Stomach (tissue), 19 donors: ENCODE measurements at places on chromosomes 5 and 9. TPM values are rescaled to one million over a fixed set of nuclear protein-coding genes. Genes with fewer than 3 reads are reported as not detected.

DNA sequence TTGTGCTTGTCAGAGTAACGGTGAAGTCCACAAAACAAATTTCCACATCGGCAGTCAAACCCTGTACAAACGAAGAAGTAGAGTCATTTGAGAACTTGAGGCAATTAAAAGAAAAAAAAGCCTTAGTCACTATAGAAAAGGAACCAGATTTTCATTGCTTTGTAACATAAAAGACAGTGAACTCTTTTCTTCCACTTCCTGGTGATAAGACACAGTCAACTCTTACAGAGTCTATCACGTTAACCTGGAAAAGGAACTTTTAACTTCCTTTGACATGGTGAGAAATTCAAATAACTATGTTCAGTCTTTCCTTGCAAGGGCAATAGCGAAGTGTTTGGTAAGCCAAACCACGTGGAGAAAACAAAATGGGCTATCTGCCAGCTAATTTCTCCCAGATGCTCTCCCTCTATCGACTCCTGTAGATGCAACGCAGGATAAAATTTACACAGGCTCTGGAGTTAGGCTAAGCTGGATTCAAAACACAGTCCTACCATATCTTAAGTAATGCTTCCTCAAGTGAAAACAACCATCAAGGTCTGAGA, 8.9 kb downstream of the ZFAND5 start:
- peak; percentile 62 for DNase-seq

- no peak for DNase-seq
Observed at GRCh38 chr9:91155181-91155580, 206.5 kb downstream of the AUH start.

The SHOC1 gene
- 0.18 TPM for total RNA-seq

- DNase-seq: no peak
Observed at GRCh38 chr5:39740404-39740803, 315.6 kb upstream of the DAB2 start.

The CD180 gene
- total RNA-seq: 1.2 TPM

- no peak for DNase-seq
Observed at GRCh38 chr5:178672630-178673029, 45.8 kb upstream of the CLK4 start.

DNA sequence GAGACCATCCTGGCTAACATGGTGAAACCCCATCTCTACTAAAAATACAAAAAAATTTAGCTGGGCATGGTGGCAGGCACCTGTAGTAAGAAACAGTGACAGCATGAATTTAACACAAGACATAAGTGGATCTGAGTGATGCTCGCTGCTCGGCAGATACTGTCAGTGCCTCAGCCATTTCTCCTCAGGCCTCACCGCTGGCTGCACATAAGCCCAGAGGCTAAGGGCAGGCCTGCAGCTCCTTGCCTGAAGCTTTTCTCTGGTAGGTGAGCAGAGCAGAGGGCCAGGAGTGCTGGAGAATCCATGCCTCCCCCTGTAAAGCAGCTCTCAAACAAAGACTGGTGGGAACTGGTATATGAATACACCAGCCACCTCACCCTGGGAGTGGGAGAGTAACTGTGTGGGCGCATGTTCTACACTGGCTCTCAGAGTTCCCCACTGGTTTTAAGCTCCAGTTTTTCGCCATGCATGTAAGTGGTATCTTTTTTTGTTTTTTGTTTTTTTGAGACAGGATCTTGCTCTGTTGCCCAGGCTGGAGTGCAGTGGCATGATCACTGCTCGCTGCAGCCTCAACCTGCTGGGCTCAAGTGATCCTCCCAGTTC, 10.3 kb upstream of the CD72 start:
- DNase-seq: no peak

GRCh38 chr9:120292606-120293005, 287.4 kb downstream of the CDK5RAP2 start:
- DNase-seq: no peak

DNA sequence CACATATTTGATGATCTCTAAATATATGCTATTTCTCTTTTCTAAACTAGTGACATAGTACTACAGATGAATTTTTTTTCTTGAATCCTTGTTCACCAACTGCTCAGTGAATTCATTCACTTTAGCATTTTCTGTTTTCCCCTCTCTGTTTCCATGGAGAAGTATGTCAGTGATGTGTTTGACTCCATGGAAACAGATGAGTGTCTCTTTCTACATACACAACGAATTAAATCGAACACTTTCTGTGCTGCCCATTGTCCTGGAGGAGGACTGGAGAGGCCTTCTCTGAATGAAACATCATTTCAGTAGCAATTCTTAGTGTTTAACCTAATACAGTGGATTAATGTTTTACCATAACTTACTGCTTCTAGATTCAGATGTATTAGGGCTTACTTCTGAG, 9.5 kb downstream of the INVS start:
- peak; percentile 56 for DNase-seq

The STKLD1 gene
- not detected for total RNA-seq

The PCDHB11 gene
- total RNA-seq: not detected

The TAS2R1 gene
- not detected for total RNA-seq

DNA sequence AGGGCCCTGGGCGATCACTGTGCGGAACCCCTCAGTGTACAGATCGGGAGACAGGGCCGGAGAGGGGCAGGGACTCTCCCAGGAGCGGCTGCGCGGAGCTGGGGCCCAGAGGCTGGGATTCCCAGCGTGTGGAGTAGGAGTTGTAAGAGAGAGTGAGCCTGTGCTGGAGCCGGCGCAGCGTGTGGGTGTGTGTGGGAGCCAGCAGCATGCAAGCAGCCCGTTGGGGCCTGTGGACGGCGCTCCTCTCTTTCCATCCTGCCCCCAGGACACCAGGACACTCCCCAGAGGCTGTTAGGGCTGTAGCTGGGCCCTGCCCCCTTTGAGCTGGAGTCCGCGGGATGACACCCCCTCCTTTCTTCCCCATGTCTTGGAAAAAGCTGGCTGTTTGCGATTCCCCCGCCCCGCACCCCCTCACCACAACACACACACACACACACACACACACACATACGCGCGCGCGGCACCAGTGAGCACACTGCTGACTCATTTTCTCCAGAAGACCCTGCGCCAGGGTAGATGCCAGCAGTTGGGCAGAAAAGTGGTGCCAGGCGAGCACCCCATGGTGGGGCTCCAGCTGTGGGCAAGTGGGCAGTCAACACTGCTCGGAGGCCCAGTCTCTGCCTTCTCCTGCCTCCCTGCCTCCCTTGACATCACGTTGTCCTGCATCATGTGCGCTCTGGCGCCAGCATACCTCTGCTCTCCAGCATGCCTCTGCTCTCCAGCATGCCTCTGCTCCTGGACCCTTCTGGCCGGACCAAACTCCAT, 1.5 kb downstream of the COL27A1 start:
- DNase-seq: peak; percentile 45

DNA sequence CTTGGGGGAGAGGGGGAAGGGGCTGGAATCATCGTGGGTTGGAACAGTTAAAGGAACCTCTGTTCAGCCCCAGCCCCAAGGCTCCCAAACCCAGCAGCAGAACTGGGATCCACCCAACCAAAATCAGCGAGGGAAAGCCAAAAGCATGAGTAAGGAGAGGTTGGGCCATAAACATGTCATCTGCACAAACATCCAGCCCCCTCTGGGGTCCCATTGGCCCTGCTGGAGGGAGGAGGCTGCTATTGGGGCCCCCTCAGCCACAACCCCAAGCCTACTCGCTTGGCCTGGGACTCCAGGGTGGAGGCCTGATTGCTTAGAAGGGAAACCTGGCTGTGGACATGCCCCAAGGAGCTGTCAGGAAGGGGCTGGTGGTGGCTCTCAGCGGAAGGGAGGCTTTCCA, 154.9 kb downstream of the FGF18 start:
- no peak for DNase-seq

The TMEM267 gene
- 51.3 TPM for total RNA-seq

GRCh38 chr9:134515026-134515821, 126.4 kb upstream of the COL5A1 start:
- DNase-seq: peak; percentile 19

DNA sequence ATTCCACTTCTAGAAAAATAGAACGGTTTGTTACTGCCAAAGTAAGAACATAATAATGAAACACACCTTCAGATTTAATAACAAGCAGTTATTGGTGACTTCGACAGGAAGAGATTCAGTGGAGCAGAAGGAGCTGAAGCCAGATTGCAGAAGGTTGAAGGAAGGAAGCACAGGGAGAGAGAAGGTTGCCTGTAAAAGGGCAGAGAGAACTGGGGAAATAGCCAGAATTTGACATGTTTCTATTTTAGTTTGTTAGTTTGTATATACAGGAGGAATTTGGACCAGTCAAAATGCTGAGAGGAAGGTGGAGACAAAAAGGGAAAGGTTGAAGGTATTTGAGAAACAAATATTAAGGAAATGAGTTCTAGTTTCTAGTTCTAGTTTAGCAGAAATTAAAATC, 269.2 kb upstream of the ELAVL2 start:
- no peak for DNase-seq

- no peak for DNase-seq
Observed at GRCh38 chr5:38846379-38847011, 683 bp downstream of the OSMR start.

The NIPAL4 gene
- 5.8 TPM for total RNA-seq

- DNase-seq: no peak
Observed at GRCh38 chr5:131550606-131551005, 84.4 kb downstream of the RAPGEF6 start.
